RCC 7860 (cell line): ENCODE measurements at places on chromosomes 5 and 9.

- DNase-seq: peak; percentile 95
These were observed at the start of gene RRAGA for GRCh38 chr9:19048966-19049916. TSS of gene RRAGA (plus strand) at chr9:19049427. CDS start at chr9:19049660, 233 bp downstream.

GRCh38 chr9:121813519-121814210, 162.2 kb downstream of the DAB2IP start:
- DNase-seq: no peak

- DNase-seq: no peak
These were observed 282.4 kb upstream of the RPS23 start for GRCh38 chr5:82560561-82560960.

- DNase-seq: peak; percentile 64
These were observed 206.8 kb downstream of the CAAP1 start for GRCh38 chr9:26685818-26686217.

DNA sequence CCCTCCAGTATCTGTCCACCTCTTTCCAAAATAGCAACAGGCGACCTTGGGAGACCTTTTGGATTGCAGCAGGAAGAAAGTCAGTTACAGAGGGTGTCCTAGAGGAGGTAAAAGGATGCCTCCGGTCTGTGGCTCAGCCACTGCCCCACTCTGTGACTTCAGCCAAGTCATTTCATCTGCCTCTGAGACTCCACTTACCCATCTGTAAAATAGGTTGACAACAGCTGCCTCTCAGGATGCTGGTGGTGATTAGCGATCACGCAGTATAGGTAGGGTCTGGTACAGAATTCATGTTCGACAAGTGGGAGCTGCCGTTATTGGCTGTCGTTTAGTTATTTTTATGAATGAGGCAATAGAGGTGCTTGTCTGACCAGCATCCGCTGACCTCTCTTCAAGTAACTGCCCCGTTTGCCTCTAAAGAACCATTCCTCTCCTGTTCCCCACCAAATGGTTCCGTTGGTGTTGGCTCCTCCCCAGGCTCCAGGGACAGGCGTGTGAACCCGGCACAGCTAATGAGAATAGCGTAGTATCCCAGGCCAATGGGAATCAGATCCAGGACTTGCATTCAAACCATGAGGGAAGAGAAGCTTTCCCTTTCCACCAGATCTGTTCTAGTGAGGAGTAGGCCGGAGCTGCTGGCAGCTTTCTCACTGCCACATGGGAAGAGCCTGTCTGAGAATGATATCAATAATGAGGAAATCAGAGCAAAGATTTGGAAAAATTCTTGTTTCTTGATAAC, 64.1 kb downstream of the SMIM23 start:
- DNase-seq: no peak

DNA sequence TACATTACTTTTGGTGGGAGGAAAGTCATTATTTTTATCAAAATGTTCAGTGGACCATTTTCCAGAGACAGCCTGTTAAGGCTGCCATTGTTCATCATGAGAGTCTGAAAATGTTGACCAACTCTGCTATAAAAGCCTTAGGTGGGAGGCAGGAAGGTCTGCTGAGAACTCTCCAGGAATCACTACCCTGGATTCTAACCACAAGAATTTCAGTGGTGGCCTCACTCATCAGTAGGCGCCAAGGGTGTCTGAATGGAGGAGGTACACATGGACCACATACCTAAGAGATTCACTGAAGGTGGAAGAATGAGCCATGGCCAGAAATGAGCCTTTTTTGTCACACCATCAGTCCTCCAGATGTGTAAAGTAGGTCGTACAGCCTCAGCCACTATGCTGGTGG, 21.0 kb upstream of the TLX3 start:
- DNase-seq: peak; percentile 66

- DNase-seq: no peak
These were observed 89.6 kb downstream of the AMBP start for GRCh38 chr9:113988385-113989016.

GRCh38 chr9:3863111-3863528, 337.3 kb upstream of the RFX3 start:
- peak; percentile 95 for DNase-seq

- DNase-seq: no peak
These were observed 779.1 kb downstream of the NR2F1-AS1 start for GRCh38 chr5:92801911-92802310.

GRCh38 chr9:114166103-114166470, 10.8 kb downstream of the COL27A1 start:
- DNase-seq: no peak

DNA sequence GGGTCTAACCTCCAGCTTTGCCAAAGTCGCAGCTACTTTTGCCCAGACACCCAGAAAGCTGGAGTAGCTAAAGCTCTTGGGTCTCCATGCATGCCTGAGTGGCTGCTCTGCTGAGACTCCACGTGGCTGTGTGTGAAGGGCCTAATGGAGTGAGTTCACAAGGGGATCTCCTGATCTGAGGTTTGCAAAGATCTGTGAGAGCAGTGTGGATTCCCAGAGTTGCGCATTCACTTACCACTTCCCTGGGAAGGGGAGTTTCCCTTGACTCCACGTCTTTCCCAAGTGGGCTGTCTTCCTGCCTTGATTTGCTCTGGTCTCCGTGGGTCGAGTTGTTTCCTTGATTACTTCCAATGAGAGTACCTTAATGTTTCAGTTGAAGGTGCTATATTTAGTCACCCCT, 17.6 kb upstream of the CDKN2B start:
- no peak for DNase-seq

- no peak for DNase-seq
These were observed 166.9 kb downstream of the OLFM1 start for GRCh38 chr9:135254176-135255032.

- DNase-seq: no peak
These were observed 151.1 kb downstream of the ARL15 start for GRCh38 chr5:54159153-54159892.

- DNase-seq: no peak
These were observed 65.5 kb downstream of the ARHGEF28 start for GRCh38 chr5:73691302-73692080.

DNA sequence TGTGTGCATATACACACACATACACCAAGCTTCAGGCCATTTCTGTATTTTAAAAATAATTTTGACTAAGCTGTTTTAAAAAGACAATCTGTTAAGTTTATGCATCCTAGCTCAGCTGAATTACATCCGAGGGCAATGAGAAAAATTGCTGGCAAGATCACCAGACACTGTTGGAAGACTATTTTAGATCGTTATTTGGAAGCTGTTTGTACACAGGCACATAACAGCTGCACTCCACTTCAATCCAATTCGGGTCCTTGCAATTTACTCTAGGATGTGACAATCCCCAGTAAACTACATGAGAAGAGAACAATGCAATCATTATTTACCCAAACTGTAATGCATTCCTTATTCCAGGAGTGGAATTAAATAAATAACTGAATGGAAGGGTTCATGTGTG, 79.3 kb upstream of the RASA1 start:
- DNase-seq: no peak

DNA sequence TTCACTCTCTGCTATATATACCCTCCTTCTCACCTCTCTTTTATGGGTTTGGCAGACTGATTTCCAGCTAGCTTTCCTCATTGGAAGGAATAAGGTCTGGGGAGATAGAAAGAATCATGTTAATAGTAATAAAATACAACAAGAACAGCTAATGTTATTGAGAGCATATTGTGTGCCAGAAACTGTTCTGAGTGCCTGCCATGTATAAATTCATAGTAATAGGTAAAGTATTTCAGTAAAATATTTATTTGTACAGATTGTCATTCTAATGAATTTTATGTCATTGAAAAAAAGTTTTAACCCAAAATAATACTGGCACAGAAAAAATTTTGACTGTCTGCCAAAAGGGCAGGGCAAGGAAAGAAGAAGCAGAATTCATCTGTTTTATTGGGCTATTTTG, 834.9 kb upstream of the ZNF608 start:
- DNase-seq: no peak

DNA sequence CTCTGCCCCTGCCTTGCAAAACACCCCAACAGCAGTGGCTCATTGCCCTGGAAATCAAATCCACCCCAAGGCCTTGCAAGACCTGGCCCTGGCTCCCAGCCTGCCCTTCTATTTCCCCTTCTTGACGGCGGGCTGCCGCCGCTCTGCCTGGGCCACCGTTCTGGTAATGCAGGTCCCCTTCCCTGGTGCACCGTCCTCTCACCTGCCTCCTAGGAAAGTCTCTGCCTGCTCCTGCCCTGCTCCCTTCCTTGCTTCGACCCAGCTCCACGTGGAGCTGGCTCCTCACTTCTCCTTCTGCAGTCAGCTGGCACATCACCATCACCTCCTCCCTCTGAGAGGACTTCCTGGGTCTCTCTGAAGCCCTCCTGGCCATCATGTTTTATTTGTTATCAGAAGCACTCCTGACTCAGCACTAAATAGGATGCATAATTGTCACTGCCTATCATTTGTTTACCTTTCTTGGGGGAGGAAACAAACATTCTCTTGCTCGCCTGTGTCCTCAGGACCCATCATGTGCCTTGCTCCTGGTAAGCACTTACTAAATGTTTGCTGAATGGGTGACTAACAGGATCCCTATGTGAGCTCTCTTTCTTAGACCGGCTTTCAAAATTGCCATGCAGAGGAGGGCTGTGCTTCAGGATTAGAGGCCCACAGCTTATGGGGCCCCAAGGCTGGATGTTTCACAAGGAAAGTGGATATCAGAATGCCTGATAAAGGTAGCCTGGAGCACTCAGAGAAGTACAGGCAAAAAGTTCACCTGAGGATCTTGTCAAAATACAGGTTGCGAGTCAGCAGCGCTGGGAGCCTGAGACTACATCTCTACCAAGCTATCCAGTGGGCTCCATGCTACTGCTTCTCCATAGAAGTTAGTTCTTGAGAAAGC, 19.6 kb upstream of the C5orf47 start:
- DNase-seq: peak; percentile 11
